Heart right ventricle (tissue), 16 donors: ENCODE measurements at places on chromosomes 12 and 14. TPM values are rescaled to one million over a fixed set of nuclear protein-coding genes. Genes with fewer than 3 reads are reported as not detected.

GRCh38 chr14:44352201-44352600 is 154.9 kb downstream of the FSCB start:
- no peak overlapping the region for H3K4me3 ChIP-seq
- no peaks in the 10 kb centered on the region for H3K36me3 ChIP-seq
- no peaks in the 10 kb centered on the region for H3K4me1 ChIP-seq
- no peak overlapping the region for H3K27ac ChIP-seq
- no peak for DNase-seq

The ETFBKMT gene
- 2.7 TPM for polyA plus RNA-seq

DNA sequence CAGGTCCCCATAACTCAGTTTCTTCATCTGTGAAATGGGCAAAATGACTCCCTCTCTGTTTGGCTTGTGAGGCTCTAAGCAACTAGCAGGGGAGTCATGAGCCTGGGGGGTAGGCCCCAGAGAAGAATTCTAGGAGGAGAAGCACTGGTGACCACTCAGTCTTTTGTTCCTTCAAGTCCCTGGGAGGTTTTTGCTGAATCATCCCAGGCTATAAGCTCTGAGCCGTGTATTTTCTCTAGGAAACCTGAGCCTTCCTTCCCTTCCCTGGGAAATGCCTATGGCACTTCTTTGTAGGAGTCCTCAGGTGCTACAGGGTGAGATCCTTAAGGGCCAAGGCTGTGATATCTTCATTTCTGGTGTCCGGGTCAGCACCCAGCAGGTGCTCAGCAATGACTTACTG is 4.5 kb downstream of the RPH3A start:
- H3K4me1 ChIP-seq: no peaks in the 10 kb centered on the region
- H3K36me3 ChIP-seq: no peaks in the 10 kb centered on the region
- no peak overlapping the region for H3K27ac ChIP-seq

The DENR gene
- polyA plus RNA-seq: 16.5 TPM

DNA sequence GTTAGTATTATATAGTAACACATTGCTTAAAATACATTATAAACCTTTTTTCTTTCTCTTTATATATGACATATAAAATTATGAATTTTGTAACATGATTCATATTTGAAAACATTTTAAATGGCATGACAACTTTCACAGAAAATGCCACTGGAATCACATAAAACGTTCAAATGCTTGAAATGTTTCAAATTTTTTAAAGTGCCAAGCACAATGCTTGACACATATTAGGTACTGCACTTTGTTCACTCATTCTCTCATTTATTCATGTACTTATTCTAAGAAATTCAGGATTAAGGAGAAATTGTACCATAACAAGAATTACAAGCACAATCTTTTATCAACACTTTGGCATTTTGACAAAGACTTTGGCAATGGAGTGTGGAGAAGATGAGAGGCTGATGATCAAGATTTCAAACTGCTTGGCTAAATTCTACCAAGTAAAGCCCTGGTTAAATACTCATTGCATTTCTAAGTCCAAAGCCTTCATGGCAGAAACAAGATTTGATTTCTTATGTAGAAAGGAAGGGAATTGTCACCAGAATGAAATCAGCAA is 232.2 kb downstream of the C12orf50 start:
- H3K4me3 ChIP-seq: no peak overlapping the region
- H3K27me3 ChIP-seq: no peaks in the 10 kb centered on the region
- H3K27ac ChIP-seq: no peak overlapping the region
- DNase-seq: no peak
- no peaks in the 10 kb centered on the region for H3K4me1 ChIP-seq
- H3K36me3 ChIP-seq: no peaks in the 10 kb centered on the region

GRCh38 chr12:101719566-101719965 is 19.7 kb downstream of the SYCP3 start:
- no peak overlapping the region for H3K27ac ChIP-seq
- no peak overlapping the region for H3K4me3 ChIP-seq
- no peaks in the 10 kb centered on the region for H3K36me3 ChIP-seq
- no peaks in the 10 kb centered on the region for H3K27me3 ChIP-seq
- peaks cover 12% of the 10 kb centered on the region for H3K4me1 ChIP-seq

The AQP6 gene
- 0.15 TPM for polyA plus RNA-seq

The FOXM1 gene
- polyA plus RNA-seq: 0.14 TPM

GRCh38 chr12:120364487-120364886 is 4.5 kb downstream of the MSI1 start:
- H3K36me3 ChIP-seq: no peaks in the 10 kb centered on the region
- peaks cover 18% of the 10 kb centered on the region for H3K27me3 ChIP-seq
- H3K27ac ChIP-seq: no peak overlapping the region
- H3K4me1 ChIP-seq: peaks cover 12% of the 10 kb centered on the region

The SRSF5 gene
- 310 TPM for polyA plus RNA-seq
